ENCODE measurements at places on chromosomes 7 and 10.

DNA sequence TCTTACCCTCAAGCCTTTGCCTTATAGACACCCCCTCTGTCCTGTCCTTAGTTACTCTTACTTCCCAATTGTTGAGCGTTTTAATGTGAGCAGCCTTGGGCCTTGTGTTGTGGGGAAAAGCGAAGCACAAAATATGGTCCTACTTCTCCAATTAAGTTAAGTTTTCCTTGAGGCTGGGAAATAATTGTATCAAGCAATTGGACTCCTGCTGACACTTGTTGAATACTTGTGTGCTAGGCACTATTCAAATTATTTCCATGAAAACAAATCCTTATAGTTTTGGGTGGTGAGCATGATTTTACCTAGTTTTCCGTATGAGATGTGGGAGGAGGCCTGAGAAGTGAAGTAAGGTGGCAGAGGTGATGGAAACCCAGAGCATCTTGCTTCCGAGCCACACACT lies 5.4 kb upstream of the ZNF783 start:
- DNase-seq: no peak

- DNase-seq: no peak
Observed at GRCh38 chr7:158452331-158452730, 135.3 kb downstream of the PTPRN2 start.

DNA sequence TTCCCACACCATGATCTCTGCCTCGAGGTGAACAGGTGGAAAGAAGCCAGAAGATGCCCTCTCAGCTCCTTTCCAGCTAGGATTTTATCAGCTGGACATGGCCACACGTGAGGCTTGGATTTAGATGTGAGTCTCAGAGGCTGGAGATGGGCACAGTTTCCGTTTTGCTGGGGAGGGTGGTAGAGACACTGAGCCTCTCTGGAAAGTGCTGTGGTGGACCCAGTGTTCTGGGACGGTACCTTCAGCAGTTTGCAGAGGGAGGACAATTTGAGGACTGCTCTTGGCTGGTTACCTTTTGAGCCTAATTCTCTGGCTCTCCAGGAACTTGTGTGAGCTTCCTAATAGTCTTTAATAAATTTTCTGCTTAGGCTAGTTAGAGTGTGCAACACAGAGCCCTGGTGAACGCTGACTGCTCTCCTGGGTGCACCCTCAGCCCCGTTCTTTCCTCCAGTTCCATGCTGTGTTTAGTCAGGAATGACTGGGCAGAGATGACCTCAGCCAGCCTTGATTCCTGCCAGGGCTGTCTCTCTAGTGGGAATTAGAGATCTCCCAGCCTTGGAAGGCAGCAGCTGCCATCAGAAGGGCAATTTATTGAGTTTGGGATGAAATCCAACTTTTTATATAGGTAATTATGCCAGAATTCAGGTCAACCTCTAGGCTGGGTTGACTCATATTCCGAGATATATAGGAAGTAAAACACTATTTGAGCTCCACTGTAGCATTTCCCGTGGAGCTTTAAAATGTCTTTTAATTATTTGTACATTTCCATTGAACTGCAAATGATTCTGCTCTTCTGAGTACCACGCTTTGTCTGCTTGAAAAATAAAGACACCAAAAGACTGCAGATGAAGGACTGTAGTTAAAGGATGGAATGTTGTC lies 103.9 kb downstream of the GATA3 start:
- DNase-seq: no peak

DNA sequence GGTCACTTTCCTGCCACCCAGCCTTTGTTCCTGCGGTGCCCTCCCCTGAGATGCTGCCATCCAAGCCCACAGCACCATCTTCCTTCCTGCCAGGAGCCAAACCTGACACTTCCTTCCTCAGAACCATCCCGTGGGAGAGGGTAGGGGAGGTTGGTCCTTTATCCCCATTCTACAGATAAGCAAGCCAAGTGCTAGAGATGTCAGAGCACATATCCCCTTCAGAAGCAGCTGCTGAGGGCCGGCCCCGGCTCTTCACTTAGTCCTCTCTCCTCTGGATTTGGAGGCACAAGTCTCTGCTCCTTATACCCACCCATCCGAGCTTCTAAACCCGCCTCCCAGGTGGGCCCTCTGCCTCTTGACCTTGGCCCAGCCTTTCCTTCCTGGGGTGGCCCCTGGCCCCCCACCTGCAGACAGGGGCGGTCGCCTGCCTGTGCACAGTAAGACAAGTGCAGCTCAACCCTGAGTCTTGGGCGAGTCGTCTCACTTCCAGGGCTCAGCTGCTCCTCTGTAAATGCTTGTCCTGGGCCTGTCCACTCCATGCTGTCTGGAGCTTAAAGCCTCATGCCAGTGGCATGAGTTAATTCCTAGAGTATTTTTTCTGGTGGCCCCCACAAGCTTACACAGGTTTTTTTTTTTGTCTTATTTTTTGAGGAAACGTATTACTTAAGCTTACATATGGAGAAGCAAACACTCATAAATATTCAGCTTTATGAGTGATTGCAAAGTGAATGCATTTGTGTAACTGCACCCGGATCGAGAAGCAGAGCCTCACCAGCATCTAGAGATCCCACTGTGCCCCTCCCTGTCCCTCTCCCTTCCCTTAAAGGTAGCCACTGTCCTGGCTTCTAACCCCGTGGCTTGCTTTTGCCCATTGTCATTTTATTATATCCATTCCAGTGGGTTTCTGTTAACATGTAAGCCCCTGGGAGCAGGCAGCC lies 125.1 kb downstream of the CDH23 start:
- no peak for DNase-seq

DNA sequence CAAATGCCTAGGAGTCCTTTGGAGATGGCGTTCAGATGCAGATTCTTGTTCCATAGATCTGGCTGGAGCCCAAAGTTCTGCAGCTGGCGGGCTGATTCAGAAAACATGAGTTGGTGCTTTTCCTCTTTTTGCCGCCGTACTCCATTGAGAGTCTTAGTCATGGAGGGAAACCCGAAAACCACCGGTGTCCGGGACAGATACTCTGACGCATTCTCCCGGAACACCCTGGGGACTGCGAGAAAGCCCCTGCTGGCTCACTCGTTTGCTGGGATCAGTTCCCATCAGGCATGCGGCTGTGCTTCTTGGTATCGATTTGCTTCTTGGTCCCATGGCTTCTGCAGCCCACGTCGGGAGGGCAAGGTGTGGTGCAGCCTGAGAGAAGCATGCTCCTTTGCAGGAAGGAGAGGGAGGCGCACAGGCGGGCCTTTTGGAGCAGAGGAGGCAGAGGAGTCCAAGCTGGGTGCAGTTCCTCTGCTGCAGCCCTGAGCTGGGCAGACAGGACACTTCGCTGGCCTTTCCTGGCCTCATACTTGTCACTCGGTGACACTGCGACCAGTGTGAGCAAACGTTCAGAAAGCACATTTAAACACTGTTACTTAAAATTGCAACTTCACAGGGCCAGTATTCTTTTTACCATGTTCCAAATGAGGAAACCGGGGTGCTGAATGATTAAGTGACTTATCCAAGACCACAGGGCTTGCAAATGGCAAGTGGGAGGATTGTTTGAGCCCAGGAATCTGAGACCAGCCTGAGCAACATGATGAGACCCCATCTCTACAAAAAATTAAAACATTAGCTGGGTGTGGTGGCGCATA lies 30.6 kb upstream of the PFKFB3 start:
- peak; percentile 97 for DNase-seq

- DNase-seq: no peak
Observed at GRCh38 chr7:325811-326210, 35.8 kb downstream of the FOXL3 start.

- DNase-seq: no peak
Observed at GRCh38 chr7:151115836-151116418, 29.7 kb downstream of the AGAP3 start.

GRCh38 chr10:60809157-60809556 lies 30.9 kb downstream of the CDK1 start:
- DNase-seq: peak; percentile 32

GRCh38 chr7:128347647-128348097 lies 4.0 kb upstream of the RBM28 start:
- peak; percentile 61 for DNase-seq

DNA sequence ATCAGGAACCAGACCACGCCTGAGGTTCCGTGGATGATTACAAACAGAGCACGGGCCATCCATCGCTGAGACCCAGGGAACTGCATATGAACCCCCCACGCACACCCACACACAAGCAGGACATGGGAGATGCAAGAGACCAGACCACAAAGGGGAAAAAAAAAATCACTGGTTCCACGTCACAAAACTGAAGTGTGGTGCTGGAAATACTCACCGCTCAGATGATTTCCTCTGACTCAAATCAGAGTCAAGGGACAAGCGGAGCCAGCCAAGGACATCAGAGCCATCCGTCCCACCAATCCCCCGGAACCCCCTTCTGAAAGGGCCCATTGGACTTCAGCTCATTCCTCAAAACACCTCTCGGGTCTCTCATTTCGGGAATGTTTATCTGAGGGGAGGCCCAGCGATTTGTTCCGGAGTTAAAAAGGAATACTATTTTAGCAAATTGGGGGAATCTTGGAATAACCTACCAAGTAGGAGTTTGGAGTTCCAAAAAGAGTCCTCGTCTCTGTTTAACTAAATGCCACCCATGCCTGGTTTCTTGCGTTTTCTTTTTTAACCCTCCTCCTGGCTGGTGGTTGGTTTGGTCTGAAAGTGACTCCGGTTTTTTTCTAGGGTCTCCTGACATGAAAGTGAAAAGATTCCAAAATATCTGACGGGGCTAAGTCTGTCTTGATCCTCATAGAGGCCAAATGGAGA lies 15.0 kb downstream of the SNX8 start:
- peak; percentile 90 for DNase-seq

- DNase-seq: no peak
Observed at GRCh38 chr10:34203966-34204630, 611.0 kb downstream of the PARD3 start.

DNA sequence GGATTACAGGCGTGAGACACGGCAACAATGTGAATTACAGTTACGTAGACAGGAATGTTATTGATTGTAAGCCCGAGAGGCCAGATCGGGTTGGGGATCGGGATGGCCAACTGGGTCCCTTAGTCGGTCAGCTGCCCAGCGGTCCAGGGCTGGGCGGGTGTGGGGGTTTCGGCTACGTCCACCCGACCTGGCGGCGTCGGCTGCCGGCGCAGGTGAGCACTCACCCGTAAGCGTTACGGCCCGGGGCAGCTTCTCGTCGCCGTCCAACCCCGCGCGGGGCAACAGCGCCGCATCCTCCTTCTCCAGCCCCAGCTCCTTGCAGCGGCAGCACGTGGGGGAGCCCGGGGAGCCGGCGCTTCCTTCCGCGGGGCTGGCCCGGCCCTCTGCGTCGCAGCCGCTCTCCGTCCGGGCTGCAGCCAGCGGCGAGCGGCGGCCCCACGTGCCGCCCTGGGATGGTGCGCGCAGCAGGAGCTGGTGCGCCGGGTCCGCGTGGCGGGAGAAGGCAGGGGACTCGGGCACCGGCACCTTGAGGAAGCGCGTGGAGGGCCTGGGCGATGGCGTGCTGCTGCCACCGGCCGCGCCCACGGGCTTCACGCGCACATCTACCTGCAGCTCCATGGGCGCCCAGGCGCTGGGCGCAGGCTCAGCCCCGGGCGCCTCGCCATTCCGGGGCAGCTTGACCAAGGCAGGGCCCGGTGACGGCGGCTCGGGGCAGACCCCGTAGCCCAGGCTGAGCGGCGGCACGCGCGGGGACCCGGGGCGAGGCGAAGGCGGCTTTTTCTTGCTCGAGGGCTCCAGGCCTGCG lies 609 bp downstream of the KLRG2 start:
- DNase-seq: no peak

GRCh38 chr7:33673029-33673700 lies 232.2 kb upstream of the BMPER start:
- DNase-seq: no peak

GRCh38 chr7:55878691-55879090 lies 8.6 kb upstream of the ZNF713 start:
- no peak for DNase-seq

- DNase-seq: no peak
Observed at GRCh38 chr7:28070297-28071055, 110.1 kb downstream of the JAZF1 start.

- no peak for DNase-seq
Observed at GRCh38 chr10:111732166-111732785, 451.3 kb downstream of the GPAM start.

DNA sequence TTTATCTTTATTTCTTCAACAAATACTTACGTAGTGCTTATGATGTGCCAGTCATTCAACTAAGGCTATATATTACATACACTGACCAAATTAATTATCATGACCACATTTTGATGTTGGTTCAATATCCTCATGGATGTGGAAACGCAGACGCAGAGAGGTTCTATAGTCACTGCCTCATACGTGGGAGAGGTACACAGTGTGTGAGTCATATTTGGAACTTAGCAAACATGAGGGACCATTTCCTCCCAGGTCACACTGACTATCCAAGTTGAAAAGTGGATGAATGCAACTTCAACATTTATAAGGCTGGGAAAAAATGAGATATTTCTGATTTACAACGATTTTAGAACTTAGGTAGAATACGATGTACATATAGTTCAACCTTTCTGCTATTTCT lies 113.6 kb downstream of the PRLHR start:
- no peak for DNase-seq
